ENCODE measurements at places on chromosomes 11 and 22.

DNA sequence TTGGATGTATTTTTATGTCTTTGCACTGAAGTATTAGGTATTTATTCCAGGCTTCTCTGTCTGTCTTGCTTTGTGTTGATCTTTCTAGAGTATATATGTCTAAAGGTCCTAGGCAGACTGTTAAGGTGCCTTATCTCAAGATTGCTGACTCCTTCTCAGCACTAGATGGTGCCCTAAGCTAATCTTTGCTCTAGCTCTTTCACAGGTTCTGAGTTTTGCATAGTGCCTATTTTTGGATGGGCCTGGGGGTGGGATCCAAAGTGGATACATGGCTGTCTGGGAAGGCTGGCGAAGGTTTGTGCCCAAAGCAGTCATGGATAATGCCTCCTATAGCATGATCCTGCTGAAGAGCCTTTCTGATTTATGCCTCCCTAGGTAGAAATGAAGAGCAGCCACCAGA is 154.9 kb downstream of the TRPC6 start:
- DNase-seq: no peak

- no peak for DNase-seq
Observed at GRCh38 chr11:5992604-5993251, 5.9 kb upstream of the OR52L1 start.

- DNase-seq: no peak
Observed at GRCh38 chr11:87039371-87039770, 1.6 kb downstream of the TMEM135 start.

DNA sequence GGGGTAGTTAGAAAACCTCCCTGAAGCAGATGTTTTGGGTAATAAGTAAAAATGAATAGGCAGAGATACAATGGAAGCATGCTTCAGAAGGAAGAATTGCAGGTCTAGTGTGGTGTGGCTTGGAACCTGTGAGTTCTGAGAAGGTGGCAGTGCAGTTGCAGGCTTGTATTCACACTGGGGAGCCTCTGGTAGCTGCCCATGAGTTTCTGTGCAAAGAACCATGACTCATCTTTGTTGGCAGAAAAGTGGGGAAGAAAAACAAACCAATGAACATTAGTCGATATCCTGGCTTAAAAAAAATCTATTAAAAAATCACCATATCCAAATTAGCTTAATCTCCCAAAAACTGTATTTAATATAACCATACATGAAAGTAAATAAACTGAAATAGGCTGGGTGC is 232.6 kb downstream of the FAT3 start:
- DNase-seq: no peak

- no peak for DNase-seq
Observed at GRCh38 chr11:95241681-95242081, 10.7 kb upstream of the SESN3 start.

- DNase-seq: no peak
Observed at GRCh38 chr22:32991353-32992101, 66.7 kb downstream of the SYN3 start.

- no peak for DNase-seq
Observed at GRCh38 chr22:39519681-39520225, 609 bp upstream of the ATF4 start.
